Sigmoid colon (tissue), 7 donors: ENCODE measurements at places on chromosomes 12 and 14.
A peak's percentile ranks its signal among the peaks of the same experiment; 100 is the strongest.

- no peak for DNase-seq
Observed at GRCh38 chr12:100238801-100239200, 28.1 kb downstream of the DEPDC4 start.

GRCh38 chr14:51356381-51356780 lies 116.3 kb downstream of the TMX1 start:
- DNase-seq = no peak

DNA sequence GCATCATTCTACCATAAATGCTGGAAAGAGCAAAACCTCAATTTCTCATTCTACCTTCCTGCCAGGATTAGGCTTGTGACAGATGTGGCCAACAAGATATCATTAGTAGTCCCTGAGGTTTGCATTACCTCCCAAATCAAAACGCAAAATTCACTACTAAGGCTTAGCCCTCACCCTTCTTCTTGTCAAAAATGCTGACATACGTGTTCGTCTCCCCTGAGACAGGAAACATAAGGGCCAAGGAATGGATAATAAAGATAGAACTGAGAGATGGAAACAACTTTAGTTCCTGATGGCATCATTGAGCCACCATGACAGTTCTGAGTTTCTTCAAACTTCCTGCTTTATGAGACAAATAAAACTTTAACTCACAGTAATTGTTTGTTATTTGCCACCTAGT lies 642.1 kb downstream of the NOVA1 start:
- DNase-seq = no peak

- no peak for DNase-seq
Observed at GRCh38 chr12:129964300-129964699, 60.5 kb upstream of the TMEM132D start.

GRCh38 chr12:114679452-114679875 lies 4.5 kb downstream of the TBX3 start:
- DNase-seq = no peak

GRCh38 chr12:63929426-63929825 lies 84.9 kb downstream of the SRGAP1 start:
- DNase-seq = no peak

GRCh38 chr12:2616763-2617162 lies 178.0 kb upstream of the FKBP4 start:
- DNase-seq = no peak

DNA sequence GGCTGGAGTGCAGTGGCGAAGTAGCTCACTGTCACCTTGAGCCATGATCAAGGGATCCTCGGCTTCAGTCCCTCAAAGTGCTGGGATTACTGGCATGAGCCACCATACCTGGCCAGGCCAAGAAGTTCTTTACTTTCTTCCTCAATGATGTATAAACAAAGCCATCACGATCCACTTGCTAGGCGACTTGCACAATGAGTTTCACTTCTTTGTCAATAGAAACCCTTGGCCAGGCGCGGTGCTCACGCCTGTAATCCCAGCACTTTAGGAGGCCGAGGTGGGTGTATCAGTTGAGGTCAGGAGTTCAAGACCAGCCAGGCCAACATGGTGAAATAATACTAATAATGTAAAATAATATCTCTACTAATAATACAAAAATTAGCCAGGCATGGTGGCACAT lies 14.4 kb upstream of the SPSB2 start:
- DNase-seq = peak; percentile 38

DNA sequence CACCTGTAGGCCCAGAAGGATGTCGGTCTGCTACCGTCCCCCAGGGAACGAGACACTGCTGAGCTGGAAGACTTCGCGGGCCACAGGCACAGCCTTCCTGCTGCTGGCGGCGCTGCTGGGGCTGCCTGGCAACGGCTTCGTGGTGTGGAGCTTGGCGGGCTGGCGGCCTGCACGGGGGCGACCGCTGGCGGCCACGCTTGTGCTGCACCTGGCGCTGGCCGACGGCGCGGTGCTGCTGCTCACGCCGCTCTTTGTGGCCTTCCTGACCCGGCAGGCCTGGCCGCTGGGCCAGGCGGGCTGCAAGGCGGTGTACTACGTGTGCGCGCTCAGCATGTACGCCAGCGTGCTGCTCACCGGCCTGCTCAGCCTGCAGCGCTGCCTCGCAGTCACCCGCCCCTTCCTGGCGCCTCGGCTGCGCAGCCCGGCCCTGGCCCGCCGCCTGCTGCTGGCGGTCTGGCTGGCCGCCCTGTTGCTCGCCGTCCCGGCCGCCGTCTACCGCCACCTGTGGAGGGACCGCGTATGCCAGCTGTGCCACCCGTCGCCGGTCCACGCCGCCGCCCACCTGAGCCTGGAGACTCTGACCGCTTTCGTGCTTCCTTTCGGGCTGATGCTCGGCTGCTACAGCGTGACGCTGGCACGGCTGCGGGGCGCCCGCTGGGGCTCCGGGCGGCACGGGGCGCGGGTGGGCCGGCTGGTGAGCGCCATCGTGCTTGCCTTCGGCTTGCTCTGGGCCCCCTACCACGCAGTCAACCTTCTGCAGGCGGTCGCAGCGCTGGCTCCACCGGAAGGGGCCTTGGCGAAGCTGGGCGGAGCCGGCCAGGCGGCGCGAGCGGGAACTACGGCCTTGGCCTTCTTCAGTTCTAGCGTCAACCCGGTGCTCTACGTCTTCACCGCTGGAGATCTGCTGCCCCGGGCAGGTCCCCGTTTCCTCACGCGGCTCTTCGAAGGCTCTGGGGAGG lies at the start of gene LTB4R:
Gene LTB4R, plus strand, starts transcription at position 857 of the 959 bp plus-strand sequence. CDS start 4,150 bp downstream, outside the sequence.
- DNase-seq = peak; percentile 89

DNA sequence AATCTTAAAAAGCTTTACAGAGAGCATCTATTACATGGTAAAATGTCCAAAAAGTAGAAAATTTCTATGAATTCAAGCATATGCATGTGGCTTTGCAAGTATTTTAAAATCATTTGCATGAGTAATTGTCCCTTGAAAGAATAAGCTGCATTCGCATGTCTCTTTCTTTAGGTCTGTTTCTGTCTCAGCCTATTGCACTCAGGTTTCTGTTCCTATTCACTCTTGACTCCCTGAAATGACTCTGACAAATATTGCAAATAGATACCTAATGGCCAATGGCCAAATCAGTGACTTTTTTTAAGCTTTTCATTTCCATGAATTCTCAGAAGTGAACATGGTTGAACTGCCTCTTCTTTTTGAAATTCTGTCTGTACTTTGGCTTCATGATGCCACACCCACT lies 6.4 kb upstream of the TTC8 start:
- DNase-seq = no peak

- DNase-seq = no peak
Observed at GRCh38 chr12:51788876-51789275, 59.6 kb downstream of the FIGNL2 start.

DNA sequence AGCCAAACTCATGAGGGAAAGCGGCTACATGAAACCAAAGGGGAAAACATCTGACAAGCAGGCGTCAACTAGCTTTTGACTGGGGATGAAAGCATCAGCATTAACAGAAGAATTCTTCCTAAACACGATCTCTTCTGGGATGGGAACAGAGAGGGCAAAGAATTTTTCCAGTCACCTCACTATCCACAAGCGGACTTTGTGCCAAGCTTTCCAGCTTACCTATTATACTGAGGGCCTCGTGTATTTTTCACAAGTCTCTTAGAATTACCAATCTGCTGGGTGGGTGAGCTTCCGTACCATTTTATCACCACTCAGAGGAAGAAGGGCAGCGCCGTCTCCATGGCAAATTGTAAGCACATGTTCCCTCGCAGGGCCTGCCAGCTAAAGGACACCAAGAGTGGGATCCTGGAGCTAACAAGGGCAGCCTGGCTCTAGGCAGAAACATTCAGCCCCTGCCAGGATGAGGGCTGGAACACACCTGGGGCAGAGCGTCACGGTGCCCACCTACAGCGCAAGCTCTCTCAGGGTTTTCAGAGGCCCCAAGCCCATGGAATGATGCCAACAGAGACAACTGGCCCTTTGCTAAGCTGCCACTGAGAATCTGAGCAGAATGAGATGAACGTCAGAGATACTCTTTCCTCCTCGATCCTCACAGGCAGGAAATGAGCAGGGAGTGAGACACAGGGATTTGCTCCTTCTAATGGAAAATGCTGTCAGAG lies 74.6 kb downstream of the CHGA start:
- DNase-seq = no peak

DNA sequence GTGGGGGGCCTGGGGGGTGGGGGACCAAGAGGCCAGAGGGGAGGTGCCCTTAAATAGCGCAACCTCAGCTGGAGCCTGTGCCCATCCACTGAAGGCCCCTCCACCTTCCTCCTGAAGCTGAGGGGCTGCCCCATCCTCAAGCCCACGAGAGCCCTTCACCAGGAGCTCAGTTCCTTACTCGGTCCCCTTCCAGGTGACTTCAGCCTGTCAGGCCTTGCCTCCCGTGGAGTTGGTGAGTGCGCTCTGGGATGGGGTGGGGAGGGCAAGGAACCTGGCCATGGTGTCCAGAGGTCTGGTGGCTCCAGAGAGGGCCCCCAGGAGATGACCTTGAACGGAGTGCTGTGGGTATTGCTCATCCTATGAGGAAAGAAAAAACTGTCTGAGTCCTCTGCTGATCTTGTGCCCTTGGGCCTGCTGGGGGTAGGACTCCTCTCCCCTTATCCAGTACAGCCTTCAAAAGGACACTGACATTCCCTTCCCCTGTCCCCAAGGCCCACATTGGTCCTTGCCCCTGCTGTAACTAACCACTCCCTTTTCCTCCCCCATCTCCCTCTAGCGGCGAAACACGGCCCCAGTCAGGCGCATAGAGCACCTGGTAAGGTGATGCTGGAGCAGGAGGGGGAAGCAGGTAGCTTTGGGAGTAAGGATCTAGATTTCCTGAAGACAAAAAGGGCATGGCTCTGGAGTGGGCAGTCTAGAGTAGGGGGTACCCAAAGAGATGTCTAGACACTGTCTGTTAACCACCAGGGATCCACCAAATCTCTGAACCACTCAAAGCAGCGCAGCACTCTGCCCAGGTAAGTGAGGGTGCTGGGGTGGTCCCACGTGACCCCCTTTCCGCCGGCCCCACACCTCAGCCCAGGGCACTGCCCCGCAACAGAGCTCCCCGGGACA lies 3.6 kb downstream of the TNS2 start:
- peak; percentile 83 for DNase-seq

- peak; percentile 40 for DNase-seq
Observed at GRCh38 chr12:111455448-111456320, 50.0 kb downstream of the SH2B3 start.

DNA sequence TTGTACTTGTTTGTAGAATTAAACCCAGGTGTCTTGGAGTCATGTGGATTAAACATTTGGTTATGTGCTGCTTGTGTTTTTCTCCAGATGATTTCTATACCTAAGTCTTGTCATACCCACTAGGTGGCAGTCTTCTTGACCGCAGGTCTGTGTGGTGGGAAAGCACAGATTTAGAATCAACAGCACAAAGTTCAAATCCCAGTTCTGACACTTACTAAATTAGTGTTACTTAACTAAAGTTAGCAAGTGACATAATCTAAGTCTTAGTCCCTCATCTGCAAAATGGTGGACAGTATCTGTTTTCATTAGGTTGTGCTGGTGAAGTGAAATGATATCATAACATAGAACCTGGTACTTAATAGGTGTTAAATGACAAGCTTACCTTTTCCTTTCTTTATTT lies 151.0 kb upstream of the ARHGAP5 start:
- DNase-seq = no peak
